ENCODE measurements at places on chromosomes 6 and 20. TPM values are rescaled to one million over a fixed set of nuclear protein-coding genes. Genes with fewer than 3 reads are reported as not detected.

Gene CRISP2
- not detected for total RNA-seq

Gene FAM217A
- total RNA-seq: not detected

Gene ISM1
- total RNA-seq: 0.39 TPM

Gene NKAPL
- total RNA-seq: not detected

Gene UNC5CL
- 0.10 TPM for total RNA-seq

DNA sequence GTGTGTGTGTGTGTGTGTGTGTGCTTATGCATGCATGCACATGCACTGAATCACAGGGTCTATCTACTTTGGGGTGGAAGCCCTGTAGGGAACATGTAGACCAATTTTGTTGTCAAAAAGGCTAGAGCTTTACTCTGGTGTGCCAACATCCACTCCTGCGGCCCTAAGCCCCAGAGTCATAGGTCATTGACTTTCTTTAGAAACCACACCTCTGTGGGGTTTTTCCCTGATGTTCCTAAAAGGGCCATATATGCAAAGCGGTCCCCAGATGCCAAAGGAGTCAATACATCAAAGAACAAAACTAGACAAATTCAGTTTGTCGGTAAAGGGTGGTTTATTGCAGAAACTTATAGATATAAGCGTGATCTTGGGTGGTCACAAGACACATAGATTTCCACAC, 29.8 kb upstream of the SLC2A12 start:
- DNase-seq: no peak

DNA sequence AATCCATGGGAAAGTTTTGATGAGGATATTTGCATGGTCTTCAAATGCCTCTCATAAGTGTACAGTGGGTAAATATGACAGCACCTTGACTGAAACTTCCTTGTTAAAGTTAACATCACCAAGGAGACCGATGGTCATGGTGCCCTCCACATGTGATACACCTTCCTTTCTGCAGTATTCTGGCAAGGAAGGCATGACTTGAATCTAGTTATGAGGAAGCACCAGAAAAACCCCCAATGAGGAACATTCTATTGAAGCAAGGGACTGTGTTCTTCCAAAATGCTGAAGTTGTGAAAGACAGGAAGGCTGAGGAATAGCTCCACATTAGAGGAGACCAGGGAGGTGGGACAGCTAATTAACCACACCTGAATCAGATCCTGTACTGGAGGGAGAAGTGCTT, 118.3 kb downstream of the SLC24A3 start:
- DNase-seq: no peak

- no peak for DNase-seq
Observed at GRCh38 chr20:55586610-55587009, 418.7 kb downstream of the CBLN4 start.

Measured in RPMI7951 (cell line).